C1 segment of cervical spinal cord (tissue), 14 donors: ENCODE measurements at places on chromosomes 6 and 20.

- DNase-seq, result no peak
Observed at GRCh38 chr20:48196001-48196400, 410.7 kb upstream of the SULF2 start.

DNA sequence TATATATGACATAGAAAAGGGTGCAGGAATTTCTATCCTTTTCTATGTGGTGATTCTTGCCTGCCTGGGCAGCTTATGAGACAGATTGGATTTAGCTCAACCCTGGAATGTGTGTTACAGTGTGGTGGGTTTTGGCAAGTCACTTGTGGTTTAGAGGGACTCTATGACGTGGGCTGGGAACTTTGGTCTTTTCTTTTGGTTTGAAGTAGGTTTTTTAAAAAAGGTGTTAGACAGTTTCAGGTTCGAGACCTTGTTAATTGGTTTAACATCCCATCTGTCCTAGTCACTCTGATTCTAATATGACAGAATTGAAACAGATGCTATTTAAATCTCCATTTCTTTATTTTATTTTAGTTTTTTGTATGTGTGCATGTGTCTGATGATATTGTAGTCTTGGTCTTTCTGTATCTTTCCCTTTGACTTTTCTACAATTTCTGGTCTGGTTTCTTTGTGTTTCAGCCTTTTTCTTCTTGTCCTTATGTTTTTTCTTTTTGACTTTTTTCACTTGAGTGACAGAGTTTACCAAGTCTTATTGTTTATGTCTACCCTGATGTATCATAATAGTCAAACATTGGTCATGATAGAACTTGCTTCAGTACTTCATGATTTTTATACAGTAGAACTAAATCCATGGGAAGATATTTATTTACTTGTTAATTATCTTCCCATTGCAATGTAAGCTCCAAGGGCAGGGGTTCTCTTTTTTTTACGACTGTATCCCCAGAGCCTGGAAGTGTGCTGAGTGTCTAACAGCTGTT, 174.3 kb downstream of the CDKAL1 start:
- no peak for DNase-seq

- DNase-seq, result no peak
Observed at GRCh38 chr6:26390531-26390930, 7.6 kb downstream of the BTN2A2 start.

- no peak for DNase-seq
Observed at GRCh38 chr6:141029908-141030307, 1102.8 kb upstream of the GJE1 start.

DNA sequence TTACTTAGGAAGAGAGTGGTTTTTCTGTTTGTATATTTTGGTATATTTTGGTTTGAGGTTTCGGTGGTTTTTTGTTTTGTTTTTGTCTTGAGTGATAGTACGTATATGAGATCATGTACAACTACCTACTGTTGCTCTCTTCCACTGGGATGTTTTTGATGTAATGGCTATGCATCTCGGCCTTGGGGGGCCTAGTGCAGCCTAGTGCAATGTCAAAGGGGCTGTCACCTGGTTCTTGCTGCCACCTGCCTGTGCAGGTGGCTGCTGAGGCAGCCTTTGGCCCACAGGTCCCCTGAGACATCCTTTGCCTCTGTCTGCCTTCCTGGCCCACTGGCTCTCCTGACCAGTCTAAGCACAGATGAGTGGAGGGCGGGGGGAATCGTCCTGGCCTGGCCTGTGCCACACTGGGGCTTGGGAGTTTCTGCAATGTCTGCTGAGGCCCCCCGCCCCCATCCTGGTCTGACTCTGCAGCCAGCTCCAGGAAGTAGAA, 546.6 kb downstream of the CD83 start:
- no peak for DNase-seq

- no peak for DNase-seq
Observed at GRCh38 chr6:114119056-114119455, 148.1 kb upstream of the HDAC2 start.

GRCh38 chr6:116254297-116255056, 602 bp upstream of the TSPYL4 start:
- no peak for DNase-seq
